ENCODE measurements at places on chromosomes 5 and 9.

GRCh38 chr9:81815781-81816180, 112.4 kb upstream of the SPATA31D4 start:
- no peak for DNase-seq

- no peak for DNase-seq
These were observed 3.3 kb upstream of the CXXC5 start for GRCh38 chr5:139644646-139645429.

DNA sequence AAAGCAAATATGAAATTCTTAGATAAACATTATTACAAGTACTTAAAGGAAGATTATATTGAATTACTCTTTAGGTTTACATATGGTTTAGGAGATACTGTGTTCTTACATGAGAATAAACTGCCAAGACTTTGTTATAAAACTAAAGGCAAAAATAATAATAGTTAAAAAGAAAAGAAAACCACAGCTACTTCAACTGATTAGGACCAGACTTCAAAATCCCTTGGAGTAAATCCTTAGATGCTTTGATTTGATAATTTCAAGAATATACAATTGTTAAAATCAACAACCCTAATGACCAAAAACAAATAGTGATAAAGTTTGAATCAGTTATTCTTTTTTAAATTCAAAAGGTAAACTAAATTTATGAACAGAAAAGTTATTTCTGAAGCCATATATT, 389.6 kb upstream of the COX7C start:
- DNase-seq = no peak

- no peak for DNase-seq
These were observed 180.2 kb upstream of the ZNF618 start for GRCh38 chr9:113695901-113696300.

- DNase-seq = no peak
These were observed 108.5 kb downstream of the C9orf152 start for GRCh38 chr9:110099236-110100095.

DNA sequence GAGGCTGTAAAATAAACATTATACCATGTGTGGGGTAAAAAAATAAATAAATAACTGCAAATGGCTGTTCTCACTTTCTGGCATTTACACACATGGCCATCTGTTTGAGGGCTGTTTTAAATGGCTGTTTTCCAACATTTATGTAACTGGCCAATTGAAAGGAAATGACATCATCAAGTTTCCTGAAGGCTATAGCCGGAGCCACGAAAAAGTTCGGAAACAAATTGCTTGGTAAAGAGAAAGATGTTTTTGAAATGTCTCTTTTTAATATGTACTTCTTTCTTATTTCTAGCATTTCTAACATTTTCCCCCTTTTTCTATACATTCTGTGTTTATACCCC, 95.4 kb upstream of the DAB2 start:
- DNase-seq = no peak

- peak; percentile 57 for DNase-seq
These were observed 165.0 kb downstream of the SYK start for GRCh38 chr9:90966480-90967144.

GRCh38 chr9:106956971-106957370, 94.0 kb downstream of the ZNF462 start:
- no peak for DNase-seq

GRCh38 chr5:3957658-3958057, 362.0 kb downstream of the IRX1 start:
- DNase-seq = no peak

- DNase-seq = no peak
These were observed 53.0 kb upstream of the RETREG1 start for GRCh38 chr5:16669776-16670175.

DNA sequence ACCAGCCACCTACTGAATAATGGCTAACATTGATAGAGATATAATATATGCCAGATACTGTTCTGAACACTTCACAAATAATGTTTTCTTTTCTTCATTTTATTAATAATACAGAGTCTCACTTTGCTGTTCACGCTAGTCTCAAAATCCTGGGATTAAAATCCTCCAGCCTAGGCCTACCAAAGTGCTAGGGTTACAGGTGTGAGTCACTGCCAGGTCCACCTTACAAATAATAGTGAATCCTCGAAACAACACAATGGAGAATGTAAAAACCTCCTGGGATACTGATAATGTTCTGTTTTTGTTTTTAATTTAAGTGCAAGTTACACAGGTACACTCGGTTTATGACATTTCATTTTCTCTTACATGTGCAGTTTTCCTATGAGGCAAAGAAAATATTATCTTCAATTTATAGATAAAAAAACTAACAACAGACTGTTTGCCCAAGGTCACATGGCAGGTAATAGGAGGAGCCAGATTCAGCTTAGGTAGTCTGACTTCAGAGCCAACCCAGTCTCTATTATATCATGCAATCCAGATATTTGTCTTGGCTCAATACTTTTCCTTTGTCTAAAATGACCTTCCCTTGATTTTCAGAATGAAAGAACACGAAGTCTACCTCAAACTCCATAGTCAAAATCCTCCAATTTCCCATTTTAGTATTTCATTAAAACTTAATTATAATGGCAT, 7.8 kb downstream of the ZFR start:
- DNase-seq = no peak

- no peak for DNase-seq
These were observed 246.1 kb upstream of the TUT7 start for GRCh38 chr9:86600291-86600690.

DNA sequence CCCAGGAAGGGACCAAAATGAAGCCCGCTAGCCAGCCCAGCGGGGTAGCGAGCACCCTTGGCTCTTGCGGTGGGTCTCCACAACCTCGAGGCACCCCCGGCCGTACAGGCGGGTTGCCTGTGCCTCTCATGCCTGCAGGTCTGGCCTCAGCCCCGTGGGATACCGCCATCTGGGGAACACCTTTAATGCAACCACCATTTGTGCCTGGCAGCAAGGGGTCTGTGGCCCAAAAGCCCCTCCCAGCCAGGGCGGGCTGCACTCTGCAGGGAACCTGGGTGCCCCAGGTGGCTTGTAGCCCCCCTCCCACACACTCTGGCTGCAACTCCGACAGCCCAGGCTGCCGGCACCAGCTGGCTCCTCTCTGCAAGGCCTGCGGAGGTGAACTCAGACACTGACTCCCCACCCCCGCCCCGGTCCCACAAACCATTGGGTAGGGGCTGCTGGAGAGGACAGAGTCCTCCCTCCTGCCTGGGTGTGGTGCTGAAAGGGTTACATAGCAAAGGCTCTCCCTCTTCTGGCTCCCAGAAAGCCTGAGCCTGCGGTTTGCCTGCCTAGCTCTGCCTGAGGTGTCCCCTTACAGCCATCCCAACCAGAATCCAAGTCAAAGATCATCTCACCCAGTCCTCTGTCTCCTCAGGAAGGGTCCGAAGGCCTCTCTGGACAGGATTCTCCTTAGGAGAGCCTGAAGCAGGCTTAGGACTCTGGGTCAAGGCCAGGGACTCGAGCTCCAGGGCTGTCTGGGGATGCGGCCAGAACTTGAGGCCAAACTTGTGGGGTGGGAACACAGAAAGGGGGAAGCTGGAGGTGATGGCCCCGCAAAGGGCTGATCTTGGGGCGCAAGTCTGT, 109.4 kb downstream of the PSD2 start:
- no peak for DNase-seq

DNA sequence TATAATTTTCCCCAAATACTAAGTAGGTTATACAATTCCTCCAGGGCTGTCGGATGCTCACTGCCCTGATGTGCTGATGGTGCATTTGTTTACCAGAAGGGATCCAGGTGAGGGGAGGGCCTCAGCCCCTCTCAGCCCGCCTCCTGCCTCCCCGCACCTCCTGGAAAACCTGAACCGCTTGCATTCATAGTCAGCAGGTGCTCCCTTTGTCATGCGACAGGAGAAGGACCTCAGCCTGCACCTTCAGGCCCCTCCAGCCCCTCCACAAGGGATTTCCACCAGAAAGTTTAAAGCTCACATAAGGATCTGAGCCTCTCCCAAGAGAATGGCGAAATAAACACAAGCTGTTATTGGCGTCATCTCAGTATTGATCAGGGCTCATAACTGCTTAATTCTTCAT, 36.5 kb upstream of the NTNG2 start:
- no peak for DNase-seq

GRCh38 chr5:34806532-34806931, 32.4 kb upstream of the TTC23L start:
- DNase-seq = no peak

DNA sequence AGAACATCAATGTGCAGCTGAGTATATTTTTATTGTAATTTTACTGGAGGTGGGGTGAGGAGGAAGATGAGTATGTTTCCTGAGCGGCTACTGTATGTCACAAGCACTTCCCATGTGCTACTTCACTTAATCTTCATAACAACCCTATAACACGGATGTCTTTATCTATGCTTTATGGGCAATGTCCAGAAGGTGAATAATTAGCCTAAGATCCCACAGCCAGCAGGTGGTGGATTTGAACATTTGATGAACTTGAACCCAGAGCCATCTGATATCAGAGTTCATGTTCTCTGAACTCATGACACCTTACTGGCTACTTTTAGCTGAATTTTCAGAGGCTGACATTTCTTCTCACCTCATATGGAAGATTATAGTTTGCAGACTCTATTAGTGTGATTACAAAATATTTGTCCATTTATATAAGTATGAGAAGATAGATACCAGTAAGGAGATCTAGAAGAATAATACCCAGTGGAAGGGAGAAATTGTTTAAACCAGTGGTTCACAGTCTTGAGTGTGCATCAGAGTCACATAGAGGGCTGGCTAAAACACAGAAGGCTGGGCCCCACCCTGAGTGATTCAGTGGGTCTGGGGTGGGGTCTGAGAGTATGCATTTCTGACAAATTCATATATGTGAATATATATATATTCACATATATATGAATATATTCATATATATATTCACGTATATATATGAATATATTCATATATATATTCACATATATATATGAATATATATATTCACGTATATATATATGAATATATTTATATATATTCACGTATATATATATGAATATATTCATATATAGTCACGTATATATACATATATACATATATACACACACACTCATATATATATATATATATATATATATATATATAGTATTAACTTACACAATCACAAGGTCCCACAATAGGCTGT, 164.4 kb upstream of the NR3C1 start:
- no peak for DNase-seq

DNA sequence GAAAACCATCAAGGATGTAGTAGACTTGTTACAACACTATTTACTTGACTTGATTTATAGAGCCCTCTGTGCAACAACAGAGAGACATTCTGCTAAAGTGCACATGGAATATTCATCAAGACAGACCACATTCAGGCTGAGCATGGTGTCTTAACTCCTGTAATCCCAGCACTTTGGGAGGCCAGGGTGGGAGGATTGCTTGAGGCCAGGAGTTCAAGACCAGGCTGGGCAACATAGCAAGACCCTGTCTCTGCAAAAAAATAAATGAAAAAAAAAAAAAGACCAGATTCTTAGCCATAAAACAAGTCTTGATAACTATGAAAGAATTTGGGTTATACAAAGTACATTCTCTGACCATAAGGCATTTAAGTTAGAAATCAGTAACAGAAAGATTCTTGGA, 25.3 kb downstream of the DENND4C start:
- DNase-seq = no peak

DNA sequence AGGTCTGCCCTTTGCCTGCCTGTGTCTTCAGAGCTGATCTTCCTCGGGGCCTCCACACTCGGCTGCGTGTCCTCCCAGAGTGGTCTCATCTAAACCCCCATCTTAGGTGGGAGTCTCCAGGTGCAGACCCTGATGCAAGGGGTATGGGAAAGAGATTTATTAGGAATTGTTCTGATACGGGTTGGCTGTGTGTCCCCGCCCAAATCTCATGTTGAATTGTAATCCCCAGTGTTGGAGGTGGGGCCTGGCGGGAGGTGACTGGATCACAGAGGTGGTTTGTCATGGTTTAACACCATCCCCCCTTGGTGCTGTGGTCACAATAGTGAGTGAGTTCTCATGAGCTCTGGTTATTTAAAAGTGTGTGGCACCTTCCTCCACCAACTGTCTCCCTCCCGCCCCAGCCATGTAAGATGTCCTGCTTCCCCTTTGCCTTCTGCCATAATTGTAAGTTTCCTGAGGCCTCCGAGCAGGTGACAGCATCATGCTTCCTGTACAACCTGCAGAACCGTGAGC, 208.4 kb downstream of the AOPEP start:
- no peak for DNase-seq

DNA sequence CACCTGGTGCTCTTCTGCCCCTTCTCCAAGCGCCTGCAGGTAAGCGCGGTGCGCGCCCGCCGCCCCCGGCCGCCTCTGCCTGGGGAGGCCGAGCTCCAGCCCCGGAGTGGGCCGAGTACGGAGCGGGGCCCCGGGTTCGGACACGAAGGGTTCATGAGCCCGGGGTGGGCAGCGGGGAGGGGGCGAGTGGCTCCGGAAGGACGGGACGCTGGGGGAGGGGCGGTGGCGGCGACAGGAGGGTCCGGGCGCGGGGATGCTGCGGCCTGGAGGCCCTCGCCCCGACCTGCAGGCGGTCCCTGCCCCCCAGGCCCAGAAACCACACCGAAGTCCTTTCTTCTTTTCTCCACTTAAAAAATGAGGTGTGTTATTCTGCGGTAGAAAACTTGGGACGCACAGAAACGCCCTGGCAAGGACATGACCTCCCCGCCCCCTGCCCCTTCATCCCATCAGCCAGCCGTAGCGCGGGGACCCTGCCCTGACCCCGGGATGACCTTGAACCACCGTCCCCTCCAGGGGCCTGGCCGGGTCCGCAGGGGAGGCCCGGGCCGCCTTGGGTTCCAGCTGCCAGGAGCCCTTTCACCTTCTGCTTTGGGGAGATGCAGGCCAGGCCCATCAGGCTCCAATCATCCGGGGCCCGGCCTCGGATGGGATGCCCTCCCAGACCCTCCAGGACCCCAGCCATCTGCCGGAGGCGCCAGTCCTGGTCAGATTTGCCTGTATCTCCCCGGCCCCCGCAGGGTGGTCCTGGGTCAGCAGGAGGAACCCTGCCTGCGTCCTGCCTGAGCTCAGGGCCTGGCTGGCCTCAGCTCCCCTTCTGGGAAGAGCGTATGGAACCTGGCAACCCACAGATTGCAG, 545 bp downstream of the DIPK1B start:
- DNase-seq = no peak

DNA sequence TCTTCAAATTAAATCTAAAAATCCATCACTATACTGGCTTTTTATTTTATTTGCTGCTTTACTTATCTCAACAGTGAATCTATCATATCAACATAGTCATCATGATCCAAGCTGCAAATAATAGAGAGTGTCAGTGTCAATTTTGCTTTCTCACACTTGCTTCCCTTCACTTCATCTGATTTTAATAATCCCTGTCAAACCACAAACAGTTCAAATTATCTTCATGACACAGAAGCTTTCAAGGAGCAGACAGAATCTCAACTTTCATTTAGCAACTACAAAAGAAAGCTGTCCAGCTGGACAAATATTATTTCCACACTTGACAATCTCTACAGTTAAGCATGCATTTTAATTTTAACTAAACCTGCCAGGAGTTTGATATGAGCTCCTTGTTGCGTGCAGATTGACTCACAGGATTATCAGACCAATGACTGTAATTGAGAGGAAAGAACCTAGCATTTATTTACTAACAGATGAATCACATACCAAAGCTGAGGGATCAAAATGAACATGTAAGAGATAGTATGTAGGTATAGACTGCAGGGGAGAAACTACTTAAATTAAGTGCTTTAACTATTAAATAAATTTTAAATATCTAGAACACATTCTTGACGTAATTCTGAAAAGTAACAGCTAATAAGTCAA, 56.0 kb downstream of the KIAA0825 start:
- DNase-seq = no peak

Measured in stimulated activated CD4-positive, alpha-beta T cell treated with anti-CD3 and anti-CD28 coated beads, Interleukin-4, amount 100 ng/mL, for 24 hours (primary cell).